Gastrocnemius medialis (tissue), 4 donors: ENCODE measurements at places on chromosomes 6 and 20. TPM values are rescaled to one million over a fixed set of nuclear protein-coding genes. Genes with fewer than 3 reads are reported as not detected.

DNA sequence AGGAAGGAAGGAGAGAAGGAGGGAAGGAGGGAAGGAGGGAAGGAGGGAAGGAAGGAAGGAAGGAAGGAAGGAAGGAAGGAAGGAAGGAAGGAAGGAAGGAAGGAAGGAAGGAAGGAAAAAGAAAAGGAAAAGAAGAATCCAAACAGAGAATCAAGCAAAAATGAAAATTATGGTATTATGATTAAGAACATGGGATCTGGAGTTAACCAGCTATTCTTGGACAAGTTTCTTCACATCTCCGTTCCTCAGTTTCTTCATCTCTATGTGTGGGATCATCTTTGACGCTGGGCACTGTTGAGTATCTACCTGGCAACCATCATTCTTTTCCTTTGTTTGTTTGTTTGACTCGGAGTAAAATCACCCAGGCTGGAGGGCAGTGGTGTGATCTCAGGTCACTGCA lies 71.6 kb downstream of the ZNF217 start:
- no peak for DNase-seq

- DNase-seq, result no peak
Measured at GRCh38 chr6:122580737-122581136, 29.5 kb upstream of the PKIB start.

GRCh38 chr20:35615667-35616464 lies at the start of gene SPAG4:
Gene SPAG4 (plus strand): TSS chr20:35615829. CDS start chr20:35616004, 175 bp downstream.
- peak; percentile 97 for DNase-seq

- DNase-seq, result no peak
Measured at GRCh38 chr6:144479991-144480390, 194.9 kb downstream of the UTRN start.

DNA sequence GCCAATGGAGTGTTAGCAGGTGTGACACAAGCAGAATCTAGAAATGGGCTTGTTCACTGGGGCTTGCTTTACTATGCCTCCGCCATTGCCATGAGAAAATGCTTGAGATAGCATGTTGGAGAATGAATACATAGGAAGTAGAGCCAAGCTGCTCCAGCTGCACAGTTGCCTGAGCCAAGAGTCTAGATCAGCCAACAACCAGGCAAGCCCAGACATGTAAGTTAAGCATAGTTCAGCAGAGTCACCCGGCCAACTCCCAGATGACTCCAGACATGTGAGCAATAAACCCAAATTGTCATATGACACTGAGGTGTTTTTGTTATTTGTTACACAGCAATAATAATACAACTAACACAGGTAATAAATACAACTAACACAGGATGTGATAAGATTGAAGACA lies 167.9 kb downstream of the HAO1 start:
- peak; percentile 13 for DNase-seq

DNA sequence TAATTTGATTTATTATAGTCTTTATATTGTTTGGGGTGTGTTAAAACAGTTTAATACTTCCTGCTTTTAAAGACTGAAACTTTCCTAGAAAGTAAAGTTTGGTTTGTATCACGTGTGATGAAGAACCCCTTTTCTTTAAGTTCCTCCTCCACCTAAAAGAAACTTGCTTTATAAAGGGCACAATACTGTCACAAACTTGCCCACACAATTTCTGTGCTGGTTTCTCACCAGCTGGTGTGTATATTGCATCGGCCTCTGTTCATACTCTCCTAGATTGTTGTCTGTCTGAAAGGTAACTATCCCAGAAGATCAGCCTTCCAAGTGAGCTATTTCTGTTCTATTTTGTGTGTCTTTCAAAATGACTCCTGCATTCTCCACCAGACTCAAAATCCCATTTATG lies 46.9 kb downstream of the ANKRD6 start:
- DNase-seq, result no peak

- no peak for DNase-seq
Measured at GRCh38 chr20:13765299-13765698, 19.4 kb downstream of the ESF1 start.

- DNase-seq, result no peak
Measured at GRCh38 chr6:53411451-53411850, 62.7 kb upstream of the ELOVL5 start.

DNA sequence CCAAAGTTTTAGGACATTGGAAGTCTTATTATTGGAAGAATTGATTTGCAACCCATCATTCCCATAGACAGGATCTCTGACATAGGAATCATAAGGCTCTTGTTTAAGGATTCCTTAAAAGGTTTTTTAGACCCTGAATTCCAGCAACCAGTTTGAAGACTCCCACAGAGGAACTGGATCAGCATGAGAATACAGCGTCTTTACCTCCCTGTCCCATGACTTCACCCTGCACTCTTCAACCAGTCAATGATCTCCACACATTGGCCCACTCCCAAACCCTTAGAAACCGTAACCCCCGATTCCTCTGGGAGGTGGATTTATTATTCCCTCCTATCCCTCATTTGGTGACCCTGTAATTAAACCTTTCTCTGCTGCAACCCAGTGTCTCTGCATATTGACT lies 150.7 kb upstream of the PLCB4 start:
- DNase-seq, result no peak

GRCh38 chr6:44735630-44735963 lies 348.1 kb downstream of the CDC5L start:
- DNase-seq, result no peak

DNA sequence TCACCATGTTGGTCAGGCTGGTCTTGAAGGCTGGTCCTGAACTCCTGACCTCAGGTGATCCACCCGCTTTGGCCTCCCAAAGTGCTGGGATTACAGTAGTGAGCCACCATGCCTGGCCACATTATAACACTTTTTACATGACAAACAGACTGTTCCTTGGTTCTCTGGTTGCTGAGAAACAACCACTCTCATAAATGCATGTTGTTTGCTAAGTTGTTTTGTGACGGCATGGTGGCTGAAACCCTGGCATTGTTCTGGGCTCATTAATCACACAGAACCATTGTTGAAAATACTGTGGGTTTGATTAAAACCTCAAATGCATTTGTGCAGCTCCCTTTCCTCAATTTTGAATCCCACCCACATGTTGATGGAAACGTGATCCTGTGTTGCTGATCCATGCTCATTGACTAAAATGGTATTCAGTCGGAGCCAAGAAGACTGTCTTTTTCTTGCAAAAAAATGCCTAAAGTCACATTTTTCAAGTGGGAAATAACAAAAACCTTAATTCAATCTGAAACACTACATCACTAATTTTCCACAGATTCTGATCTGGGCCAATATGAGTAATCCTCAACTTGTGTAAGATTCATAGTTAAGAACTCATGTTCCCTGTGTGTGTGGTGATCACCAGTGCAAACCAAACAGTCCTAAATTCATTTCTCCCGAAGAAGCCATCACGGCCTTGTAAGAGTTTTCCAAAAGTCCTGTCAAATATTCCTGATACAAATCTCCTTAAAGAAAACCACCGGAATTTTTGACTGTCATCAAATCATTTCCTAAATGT lies 132.8 kb downstream of the FNDC1 start:
- DNase-seq, result no peak

DNA sequence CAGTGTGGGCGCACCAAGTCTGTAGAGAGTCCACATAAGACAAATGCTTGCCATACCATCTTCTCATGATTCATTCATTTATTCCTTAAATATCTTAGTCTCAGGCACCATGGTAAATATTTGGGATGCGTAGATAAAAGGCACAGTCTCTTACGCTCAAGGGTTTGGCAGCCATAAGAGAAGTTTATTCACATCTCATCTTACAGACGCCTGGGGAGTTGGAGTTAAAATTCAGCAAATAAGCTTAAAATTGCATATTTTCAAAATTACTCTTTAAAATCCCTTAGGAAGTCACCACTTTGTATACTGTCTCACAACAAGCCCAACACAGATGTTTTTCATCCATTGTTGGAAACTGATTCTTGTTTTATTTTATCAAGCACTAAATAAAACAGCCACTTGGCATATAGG lies 363.3 kb downstream of the KIF16B start:
- no peak for DNase-seq

DNA sequence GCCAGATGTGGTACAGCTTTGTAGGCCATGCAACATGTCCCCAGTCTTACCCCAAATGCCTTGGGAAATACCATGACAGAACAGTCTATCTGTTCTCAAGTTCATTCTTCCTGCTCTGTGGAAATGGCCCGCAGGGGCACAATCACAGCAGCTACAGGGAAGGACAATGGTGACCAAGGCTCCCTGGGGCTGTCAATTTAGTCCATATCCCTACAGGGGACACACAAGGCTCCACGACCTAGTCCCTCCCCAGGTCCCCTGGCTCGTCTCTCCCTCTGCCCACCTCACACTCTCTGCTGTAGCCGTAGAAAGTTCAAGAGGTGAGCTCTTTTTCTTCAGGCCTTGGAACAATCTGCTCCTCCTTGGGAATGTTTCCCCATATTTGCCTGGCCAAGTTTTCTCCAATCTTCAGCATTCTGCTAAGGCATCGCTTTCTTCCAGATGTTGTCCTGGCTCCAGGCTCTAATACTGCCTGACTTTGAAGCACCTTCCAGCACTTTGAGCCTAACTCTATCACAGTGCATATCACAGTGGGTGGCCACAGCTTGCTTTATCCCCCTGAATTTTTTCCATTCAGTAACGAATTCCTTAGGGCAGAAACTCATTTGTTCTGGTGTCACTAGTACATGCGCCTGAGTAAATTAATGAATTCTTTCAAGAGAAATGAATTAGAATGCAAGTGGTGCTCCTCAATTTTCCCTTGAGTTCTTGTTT lies 92.6 kb downstream of the MAP3K7 start:
- DNase-seq, result no peak

DNA sequence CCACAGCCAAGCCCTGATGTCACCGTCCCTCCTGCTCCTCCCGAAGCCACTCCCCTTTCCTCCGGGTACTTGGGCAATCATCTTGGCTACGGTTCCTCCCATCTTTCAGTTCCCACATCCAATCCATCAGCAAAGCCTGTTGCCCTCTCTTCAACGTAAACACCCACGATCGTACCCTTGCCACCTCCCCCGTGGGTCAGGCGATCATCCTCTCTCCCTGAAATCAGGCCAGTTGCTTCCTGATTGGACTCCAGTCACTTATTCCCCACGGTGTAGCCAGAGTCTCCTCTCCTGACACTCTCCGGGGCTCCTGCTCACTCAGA lies 44.5 kb downstream of the SULF2 start:
- DNase-seq, result peak; percentile 22

- DNase-seq, result no peak
Measured at GRCh38 chr20:54140486-54140885, 33.3 kb downstream of the CYP24A1 start.

The UST gene
- total RNA-seq, result 2.6 TPM

The HMGA1 gene
- total RNA-seq, result 162 TPM

The EEF1A2 gene
- total RNA-seq, result 2,523 TPM

The TEAD3 gene
- total RNA-seq, result 13.0 TPM

The ERVFRD-1 gene
- not detected for total RNA-seq

The TMEM74B gene
- 0.82 TPM for total RNA-seq
